T-helper 2 cell (primary cell): ENCODE measurements at places on chromosomes 11 and 22.

- DNase-seq, result no peak
Measured at GRCh38 chr11:64518928-64519327, 72.1 kb upstream of the SLC22A12 start.

DNA sequence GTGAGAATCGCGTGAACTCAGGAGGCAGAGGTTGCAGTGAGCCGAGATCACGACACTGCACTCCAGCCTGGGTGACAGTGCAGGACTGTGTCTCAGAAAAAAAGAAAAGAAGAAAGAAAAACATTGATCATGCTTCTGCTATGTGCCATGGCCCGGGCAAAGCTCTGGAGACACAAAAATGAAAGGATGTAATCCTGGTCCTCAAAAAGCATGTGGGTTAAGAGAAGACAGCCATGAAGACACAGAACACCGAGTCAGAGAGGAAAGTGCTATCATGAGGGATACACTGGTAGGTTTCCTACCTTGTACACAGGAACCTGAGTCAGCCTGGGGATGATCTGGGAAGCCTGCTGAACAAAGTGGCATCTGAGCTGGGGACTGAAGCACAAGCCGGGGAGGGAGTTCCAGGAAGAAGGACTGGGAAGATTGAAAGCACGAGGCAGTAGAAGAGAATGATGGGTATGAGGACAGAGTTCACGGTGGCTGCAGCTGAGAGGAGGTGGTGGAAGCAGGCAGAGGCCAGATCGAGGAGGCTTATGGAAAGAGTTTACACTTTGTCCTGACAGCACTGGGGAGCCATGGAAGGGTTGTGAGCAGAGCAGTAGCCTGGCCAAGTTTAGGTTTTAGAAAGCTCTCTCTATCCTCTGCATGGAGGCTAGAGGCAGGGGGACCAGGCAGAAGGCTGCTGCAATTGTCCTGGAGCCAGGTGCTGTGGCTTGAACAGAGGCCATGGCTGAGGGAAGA is 9.9 kb upstream of the MAFF start:
- no peak for DNase-seq

DNA sequence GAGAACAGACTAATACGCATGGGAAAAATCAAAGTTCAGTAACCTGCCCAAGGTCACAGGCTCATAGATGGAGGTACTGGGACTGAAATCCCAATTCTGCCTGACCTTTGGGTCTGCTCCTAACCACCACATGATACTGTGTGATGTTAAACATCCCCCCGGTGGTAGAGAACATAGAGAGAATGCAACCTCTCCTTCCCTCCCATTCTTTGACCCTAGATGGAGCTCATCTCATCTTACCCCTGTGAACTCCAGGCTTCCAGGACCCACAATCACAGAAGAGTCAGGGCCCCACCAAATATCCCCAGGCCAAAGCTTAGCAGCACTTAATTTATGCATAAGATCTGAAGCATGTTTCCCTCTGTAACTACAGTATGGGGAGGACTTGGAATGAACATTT is 198.5 kb downstream of the MYO18B start:
- DNase-seq, result no peak

DNA sequence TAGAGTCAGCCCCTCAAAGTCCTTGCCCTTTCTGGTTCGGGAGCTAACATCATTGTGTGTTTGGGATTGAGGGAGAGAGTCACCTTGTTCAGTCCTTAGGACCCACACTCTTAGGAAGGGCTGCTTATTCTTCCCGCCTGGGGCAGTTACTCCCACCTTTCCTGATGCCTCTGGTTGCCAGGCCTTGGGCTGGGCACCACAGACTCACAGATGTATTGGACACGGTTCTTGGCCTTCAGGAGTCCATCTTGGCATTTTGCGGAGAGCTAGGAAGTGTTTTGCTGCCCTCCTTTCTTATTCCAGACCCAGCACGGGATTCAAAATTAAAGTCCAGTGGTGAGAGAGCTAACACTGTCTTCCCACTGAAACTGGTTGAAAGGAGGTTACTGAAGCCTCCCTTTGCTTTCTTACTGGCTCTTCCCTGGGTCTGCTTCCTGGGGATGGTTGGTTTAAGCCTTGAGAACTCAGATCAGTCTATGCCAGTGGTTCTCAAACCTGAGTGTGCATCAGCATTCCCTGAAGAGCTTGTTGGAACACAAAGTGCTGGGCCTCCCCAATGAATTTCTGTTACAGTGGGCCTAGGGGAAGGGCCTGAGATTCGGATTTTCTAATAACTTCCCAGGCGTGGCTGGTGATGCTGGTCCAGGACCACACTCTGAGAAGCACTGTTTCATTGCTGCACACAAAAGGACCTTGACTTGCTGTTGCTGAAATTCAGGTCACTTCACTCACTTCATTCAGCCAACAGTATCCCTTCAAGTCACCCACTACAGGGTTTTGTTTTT is 1.4 kb downstream of the OSBP2 start:
- no peak for DNase-seq

DNA sequence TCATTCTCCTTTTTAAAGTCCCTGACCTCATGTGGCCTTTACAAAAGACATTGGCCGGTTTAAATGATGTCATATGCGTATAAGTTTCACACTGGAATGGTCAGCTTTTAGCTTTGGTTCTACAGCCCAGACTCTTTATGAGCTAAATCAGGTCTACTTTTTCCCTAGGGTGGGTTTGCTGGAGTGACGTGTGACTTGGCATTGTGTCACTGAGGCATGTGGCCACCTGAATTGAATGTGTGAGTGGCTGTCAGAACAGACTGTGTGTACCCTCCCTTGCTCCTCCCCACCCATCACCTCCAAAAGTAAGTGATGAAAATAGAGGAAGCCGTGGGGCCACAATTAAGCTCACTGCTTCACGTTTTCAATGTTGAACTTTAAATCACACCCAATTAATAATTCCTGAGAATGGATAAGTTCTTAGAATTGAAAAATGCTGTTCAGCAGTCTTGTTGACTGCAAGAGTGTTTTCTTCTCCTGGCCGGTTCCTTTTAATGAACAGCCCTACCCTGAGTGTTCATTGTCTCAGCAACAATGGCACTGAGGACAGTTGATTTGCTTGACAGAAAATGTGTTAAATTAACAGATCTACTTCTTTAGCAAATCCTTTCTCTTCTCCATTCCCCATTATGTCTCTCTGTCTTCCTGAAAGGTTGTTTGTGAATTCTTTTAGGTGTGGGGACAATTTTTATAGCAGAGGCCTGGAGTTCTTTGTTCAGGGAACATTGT is 11.3 kb downstream of the CECR2 start:
- DNase-seq, result no peak
